Amygdala (tissue), 56 donors: ENCODE measurements at places on chromosomes 4 and X.
A peak's percentile ranks its signal among the peaks of the same experiment; 100 is the strongest.

DNA sequence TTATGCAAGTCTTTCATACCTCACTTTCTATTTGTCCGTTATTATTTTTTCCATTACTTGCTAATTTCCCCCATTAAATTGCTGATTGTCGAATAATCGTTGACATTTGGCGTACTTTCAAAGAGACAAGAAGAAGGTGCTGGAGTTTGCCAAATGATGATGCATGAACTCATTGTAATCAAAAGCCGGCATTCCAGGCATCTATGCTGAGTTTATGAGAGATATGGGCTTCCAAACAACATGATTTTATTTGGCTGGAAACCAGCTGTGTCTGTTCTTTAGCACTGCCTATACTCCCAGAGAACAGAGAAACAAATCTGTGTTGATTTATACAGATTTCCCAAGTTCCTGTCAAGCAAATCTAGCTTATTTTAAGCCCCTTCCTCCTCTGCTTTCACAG lies 80.8 kb upstream of the RPS6KA3 start:
- no peak for DNase-seq

DNA sequence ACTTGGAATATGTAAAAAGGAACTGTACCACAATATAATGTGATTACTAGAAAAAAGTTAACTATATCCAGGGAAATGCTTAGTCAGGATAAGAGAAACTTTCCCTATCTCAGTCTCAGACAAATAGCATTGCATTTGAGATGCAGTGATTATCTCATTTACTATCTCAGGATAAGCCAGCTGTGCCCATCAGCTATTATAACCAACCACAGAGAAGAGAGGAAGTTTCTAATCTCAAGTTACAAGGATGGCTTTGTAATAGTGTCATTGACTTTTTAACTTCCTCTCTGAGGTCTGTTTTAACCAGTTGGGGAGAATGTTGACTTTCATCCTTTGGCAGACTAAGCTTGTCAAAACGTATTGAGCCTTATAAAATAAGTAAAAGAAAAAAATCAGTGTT lies 56.5 kb downstream of the SNX25 start:
- no peak for DNase-seq

GRCh38 chr4:7651461-7651921 lies 216.8 kb upstream of the PSAPL1 start:
- no peak for DNase-seq

DNA sequence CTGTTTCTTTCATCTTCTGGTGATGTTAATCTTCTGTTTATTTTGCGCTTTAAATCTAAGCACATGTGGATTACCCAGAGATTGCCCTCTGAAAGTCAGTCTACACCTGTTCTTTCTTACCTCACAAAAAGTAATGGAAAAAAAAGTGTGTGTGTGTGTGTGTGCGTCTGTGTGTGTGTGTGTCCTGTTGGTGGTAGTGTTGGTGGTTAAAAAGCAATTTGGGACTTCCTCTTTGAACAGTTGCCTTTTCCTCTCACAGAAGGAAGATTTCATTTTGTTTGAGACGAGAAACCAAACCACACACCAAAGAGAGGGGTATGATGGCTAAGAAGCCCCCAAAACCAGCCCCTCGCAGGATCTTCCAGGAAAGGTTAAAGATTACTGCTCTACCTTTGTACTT lies at the start of gene STAP1:
Gene STAP1 (plus strand): TSS at position 235 of the 400 bp plus-strand sequence. CDS start 83 bp downstream, at position 318.
- no peak for DNase-seq

- DNase-seq, result no peak
Observed at GRCh38 chrX:136665258-136665900, 17.4 kb downstream of the CD40LG start.

GRCh38 chr4:116959045-116959444 lies 126.3 kb downstream of the TRAM1L1 start:
- DNase-seq, result no peak

DNA sequence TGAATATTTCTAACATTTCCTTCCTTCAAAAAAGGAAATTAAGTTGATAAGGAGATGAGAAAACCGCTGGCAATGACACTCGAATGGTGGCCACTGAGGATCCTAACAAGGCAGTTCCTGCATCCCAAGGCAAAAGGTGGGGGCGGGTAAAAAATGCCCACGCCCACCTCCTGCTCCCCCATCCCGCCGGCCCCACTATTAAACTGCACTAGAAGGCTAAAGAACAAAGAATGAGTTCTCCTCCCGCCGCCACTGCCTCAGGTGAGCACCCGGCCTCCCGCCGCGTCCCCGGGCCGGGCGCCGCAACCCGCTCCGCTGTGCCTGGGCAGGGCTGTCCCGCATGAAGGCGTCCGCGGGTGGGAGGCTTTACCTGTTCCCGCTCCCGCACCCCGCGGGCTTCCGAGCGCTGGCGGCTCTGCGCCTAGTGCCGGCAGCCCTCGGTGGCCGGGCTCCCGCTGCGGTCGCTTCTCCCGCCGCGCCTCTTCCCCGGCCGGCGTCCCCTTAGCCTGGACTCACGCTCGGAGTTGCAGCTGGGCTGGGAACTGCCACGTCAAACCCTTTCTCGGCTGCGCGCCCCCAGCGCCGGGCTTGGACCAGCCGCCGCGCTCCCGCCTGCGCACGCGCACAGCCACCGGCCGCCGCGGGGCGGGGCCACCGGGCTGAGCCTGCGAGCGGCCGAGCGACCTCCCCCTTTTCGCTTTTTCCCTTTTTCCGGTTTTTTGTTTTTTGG lies at the start of gene SEC24D:
Gene SEC24D (minus strand): TSS at position 556 of the 730 bp plus-strand sequence. CDS start 2,430 bp downstream, outside the sequence.
- peak; percentile 52 for DNase-seq

DNA sequence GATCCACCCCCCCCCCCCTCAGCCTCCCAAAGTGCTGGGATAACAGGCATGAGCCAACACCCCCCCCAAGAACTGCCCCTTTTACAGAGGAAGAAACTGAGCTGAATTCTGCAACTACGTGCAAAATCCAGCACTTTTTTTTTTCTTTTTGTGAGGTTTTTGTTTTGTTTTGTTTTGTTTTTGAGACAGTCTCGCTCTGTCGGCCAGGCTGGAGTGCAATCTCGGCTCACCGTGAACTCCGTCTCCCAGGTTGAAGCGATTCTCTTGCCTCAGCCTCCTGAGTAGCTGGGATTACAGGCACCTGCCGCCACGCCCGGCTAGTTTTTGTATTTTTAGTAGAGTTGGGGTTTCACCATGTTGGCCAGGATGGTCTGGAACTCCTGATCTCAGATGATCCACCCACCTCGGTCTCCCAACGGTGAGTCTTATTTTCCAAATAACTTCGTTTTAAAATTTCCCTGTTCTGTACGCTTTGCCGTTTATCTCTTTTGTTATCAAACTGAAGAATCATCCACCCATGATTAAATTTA lies 4.9 kb downstream of the CRLF2 start:
- no peak for DNase-seq

- no peak for DNase-seq
Observed at GRCh38 chr4:163818673-163819072, 324.2 kb downstream of the TMA16 start.

DNA sequence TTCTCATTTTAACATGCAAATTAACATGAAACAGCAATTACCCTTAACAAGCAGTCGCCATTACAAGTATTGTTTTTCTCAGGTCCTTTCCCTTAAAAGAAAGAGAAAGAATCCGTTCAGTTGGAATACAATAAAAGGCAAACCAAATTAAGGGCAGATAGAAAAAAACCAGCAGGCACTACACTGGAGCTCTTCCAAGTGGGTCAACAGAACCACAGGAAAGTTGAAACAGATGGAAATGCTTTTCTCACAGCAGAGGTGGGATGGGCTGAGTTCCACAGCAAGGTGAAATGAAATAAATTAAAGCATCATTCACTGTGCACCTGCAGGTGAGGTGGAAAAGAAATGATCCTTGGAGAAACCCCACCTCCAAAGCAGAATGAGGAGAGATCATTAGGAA lies 102.6 kb downstream of the APBB2 start:
- DNase-seq, result no peak

- DNase-seq, result no peak
Observed at GRCh38 chr4:124423160-124423559, 289.4 kb downstream of the ANKRD50 start.

GRCh38 chr4:89836031-89836745 lies 773 bp downstream of the SNCA start:
- peak; percentile 40 for DNase-seq

- DNase-seq, result no peak
Observed at GRCh38 chr4:46874811-46875210, 34.2 kb downstream of the COX7B2 start.

GRCh38 chr4:7055111-7055989 lies 12.2 kb downstream of the TADA2B start:
- DNase-seq, result no peak

DNA sequence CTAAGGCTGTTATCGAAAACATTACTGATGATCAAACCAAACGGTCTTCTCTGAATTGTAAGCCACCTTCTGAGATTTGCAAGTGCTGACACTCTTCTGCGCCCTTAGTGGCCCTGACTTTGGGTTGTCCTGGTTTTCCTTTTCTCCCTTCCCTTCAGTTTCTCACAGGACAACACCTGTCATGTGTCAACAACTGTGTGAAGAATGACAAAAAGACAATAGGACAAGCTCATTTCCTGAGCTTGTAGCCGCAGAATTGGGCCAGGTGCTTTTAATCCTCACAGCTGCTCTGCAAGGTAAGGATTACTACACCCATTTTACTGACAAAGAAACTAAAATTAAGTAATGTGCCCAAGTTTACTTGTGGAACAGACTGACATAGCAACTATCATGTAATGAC lies 44.9 kb upstream of the TXK start:
- no peak for DNase-seq

DNA sequence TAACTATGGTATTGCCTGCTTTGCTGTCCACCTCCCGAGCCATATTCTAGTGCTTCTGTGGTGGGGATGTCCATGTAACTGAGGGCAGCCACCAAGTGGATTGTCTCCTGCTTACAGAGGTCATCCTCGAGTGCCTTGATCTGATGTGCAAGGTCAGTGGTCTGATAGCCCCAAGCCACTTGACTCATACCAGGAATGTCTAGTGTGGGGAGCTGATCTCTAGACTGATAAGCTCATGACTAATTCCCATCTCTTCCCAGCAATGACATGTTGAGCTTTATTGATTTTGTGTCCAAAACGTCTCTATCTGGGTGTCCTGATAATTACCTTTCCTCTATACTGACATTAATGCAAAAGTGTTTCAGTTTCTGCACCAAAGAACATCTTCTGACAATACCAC lies 168.4 kb upstream of the WDR1 start:
- DNase-seq, result no peak

DNA sequence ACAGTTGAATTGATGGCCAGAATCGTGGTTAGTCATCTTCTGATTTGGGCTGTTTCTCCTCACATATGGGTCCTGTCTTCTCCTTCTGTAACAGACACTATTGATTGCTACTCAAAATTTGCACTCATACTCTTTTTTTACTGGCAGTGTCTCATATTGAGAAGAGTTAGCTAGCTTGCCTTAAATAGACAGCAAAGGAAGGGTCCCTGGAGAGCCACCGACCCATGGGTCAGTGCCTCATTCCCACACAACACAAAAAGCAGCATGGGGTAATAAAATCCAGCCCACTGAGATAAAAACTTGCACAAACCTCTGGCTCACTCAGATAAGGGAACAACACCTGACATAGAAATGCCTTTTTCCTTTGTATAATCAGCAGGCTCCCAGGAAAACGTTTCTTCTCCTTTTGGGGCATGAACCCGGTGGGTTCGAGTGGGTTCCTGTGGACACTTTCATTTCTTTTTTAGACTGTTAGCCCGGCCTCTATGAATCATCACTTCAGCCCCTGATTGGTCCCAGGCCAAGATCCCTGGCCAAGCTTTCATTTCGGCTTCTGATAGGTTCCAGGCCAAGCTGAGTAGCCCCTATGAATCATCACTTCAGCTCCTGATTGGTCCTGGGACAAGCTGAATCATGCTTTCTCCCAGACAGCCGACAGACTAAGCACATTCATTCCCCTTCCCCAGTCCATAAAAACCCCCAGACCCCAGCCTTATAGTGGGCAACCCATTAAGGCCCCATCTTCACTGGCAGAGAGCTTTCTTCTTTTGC lies 408.1 kb downstream of the DCAF12L2 start:
- no peak for DNase-seq

- DNase-seq, result no peak
Observed at GRCh38 chr4:82200046-82200445, 173.7 kb downstream of the HNRNPD start.

- no peak for DNase-seq
Observed at GRCh38 chr4:28686618-28687017, 1826.0 kb downstream of the STIM2 start.

- no peak for DNase-seq
Observed at GRCh38 chr4:3387154-3387942, 54.4 kb upstream of the HGFAC start.

GRCh38 chr4:73142995-73143547 lies 73.6 kb upstream of the COX18 start:
- DNase-seq, result no peak

- DNase-seq, result no peak
Observed at GRCh38 chrX:115912372-115912897, 258.1 kb upstream of the AGTR2 start.

DNA sequence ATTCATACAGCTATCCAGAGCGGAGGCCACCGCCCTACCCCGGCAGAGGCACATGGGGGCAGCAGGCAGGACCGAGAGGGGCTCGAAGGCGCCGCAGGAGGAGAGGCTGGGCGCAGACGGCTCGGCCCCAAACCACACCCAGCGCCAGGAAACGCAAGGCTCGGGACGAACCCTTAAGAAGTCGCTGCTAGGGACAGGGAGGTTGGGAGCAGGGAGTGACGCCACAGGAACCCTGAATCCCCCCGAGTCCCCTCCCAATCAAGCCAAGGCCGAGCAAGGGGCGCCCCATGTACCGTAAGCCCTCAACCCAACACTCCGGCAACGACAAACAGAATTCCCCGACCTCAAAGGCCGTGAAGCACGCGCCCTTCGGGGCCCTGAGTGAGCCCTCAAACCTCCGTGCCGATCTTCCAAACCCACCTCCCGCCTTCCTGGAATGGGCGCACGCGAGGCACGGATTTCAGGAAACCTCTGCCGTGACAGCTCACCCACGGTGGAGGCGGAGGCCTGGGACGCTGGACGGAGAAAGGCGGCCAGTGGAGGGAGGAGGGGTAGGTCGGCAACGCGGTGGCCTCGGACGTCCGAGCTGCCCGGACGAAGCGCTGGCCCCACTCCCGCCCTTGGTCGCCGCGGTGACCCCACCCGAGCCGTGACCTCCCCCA lies 1.8 kb downstream of the ZFYVE28 start:
- DNase-seq, result no peak

- no peak for DNase-seq
Observed at GRCh38 chr4:43348591-43348990, 456.1 kb downstream of the GRXCR1 start.

DNA sequence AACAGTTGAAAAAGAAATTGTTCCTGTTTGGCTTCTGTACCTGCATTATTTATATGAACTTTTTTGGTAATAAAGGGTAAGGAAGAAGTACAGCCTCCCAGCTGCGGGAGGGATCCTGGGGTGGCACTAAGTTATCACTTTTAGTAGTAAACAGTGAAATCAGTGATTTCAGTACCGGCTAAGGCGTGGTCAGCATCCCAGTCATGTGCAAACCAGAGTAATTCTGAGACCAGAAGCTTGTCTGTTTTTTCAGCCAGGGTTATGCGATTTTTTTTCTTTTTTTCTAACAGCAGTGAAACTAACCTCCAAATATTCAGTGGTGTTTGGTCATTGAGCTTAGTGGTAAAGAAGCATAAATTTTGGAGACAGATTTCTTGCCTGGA lies 3.3 kb downstream of the EGF start:
- no peak for DNase-seq
